Stimulated activated CD4-positive, alpha-beta T cell treated with anti-CD3 and anti-CD28 coated beads, Interleukin-2, amount 100 ng/mL, for 48 hours (primary cell): ENCODE measurements at places on chromosomes 16 and 17.

- DNase-seq, result no peak
Measured at GRCh38 chr17:61648587-61648986, 57.6 kb upstream of the NACA2 start.

DNA sequence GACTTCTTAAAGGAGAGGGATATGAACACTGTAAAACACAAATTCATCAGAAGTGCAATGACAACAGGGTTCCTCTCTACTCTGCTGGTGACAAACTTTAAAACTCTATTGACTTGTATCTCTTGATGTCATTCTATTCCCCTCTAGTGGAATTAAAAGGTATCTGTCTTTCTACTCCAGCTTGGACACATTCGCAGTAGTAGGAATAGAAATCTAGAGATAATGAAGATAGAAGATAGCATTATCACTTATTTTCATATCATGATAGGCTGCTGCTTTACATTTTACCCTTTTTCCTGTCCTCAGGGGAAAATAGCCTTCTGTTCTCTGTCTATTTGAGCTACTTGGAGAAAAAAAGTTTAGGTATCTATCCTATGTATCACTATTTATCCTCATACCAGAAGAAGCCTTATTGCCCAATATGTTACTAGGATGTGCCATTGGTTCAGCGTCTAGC lies 209.6 kb upstream of the CACNG5 start:
- DNase-seq, result no peak

- no peak for DNase-seq
Measured at GRCh38 chr16:78654929-78655328, 555.5 kb downstream of the WWOX start.

- DNase-seq, result no peak
Measured at GRCh38 chr17:68298601-68299000, 7.3 kb downstream of the ARSG start.

DNA sequence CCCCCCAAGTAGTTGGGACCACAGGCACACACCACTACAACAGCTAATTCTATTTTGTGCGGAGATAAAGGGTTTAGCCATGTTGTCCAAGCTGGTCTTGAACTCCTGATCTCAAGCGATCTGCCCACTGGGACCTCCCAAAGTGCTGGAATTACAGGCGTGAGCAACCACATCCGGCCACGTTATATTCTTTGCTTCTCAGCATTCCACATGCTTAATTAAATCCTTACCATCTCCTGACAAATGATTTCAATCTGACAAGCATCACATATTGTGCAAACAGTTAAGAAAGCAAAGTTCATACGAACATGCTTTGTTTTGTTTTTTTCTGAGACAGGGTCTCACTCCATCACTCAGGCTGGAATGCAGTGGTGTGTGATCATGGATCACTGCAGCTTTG lies 18.2 kb downstream of the HIGD1B start:
- DNase-seq, result no peak

GRCh38 chr17:64571746-64572145 lies 65.0 kb downstream of the CEP95 start:
- no peak for DNase-seq

- no peak for DNase-seq
Measured at GRCh38 chr16:47578573-47578972, 117.4 kb downstream of the PHKB start.

DNA sequence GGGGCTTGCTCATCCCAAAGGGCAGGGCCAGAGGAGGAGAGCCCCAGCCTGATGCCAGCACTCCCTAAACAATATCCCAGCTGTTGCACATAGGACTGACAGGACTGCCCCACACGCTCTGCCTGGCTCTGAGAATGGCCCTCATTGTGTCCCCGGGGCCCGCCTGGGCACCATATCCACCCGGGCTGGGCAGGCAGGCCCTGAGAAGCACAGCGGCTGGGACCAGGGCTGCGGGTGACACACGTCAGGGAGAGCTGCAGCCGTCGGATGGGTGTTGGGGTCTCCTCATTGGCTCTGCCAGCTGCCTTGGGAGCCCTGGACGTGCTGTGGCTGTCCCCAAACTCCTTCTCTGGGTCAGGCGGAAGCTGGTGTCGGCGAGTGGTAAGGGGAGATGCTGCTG lies 4.2 kb downstream of the BCAR1 start:
- DNase-seq, result no peak

- DNase-seq, result no peak
Measured at GRCh38 chr17:29855686-29856085, 74.3 kb downstream of the SSH2 start.

- DNase-seq, result no peak
Measured at GRCh38 chr17:74243013-74243755, 29.8 kb downstream of the TTYH2 start.

DNA sequence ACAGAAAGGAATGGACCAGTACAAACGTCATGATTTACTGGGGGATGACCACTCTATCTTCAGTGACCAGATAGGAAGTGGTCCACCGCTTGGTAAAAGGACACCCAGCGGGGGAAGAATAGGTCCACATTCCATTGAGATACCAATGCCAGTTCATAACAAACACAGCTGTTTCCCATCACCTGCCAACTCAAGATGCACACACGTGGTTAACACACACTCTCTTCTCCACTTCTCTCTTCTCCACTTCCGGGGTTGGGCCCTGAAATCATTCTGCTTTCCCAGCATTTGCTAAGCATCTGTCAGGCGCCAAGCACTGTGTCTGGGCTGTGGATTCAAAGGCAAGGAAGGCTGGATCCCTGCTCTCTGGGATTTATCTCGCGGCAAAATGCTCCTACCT lies 175.5 kb downstream of the SLC39A11 start:
- no peak for DNase-seq

DNA sequence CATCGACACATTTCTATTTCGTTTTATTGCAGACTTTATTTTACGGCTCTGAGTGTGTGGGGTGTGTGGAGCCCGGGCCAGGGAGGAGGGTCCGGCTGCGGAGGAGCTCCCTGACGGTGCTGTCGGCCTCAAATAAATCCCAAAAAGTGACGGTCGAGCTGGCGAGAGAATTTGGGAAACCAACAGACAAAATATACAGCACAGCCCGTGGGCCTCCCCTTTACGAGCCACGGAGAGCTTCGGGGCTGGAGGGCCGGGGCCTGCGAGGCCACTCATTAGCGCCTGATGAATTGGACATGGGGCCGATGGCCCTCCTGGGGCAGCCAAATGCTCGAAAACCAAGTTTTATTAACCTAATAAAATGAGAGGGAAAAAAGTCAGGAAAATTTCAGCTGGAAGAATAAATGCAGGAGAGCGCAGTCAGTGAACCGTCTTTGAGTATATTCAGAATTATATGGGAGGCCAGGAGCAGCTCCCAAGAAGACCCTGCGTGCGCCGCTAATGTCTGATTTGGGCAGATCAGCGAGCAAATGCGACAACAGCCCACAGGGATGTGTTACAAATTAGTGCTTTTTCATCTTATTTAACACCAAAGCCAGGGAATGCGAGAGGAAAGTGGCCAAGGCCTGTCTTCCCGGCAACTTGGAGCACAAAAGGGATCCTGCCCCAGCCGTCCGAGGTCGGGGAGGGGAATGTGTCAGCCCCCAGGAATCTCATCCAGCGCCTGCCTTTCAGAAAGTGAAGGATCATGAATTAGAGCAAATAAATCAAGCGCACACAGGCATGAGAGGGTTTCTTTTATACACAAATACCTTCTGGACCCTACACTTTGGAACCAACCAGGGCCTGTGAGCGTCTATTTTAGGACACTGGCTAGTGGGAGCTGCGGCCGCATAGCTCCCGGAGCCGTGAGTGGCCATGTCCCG lies 249.1 kb downstream of the C16orf95 start:
- no peak for DNase-seq

- DNase-seq, result no peak
Measured at GRCh38 chr16:12784076-12784475, 19.6 kb downstream of the CPPED1 start.

- no peak for DNase-seq
Measured at GRCh38 chr17:37017404-37017803, 68.7 kb downstream of the AATF start.

GRCh38 chr16:68744744-68745280 lies 7.7 kb downstream of the CDH1 start:
- no peak for DNase-seq

- no peak for DNase-seq
Measured at GRCh38 chr17:83080858-83081683, 1.7 kb downstream of the METRNL start.

GRCh38 chr17:67164302-67164701 lies 80.7 kb downstream of the HELZ start:
- DNase-seq, result no peak

- DNase-seq, result peak; percentile 70
Measured at GRCh38 chr16:12095275-12096156, 119.0 kb downstream of the SNX29 start.

DNA sequence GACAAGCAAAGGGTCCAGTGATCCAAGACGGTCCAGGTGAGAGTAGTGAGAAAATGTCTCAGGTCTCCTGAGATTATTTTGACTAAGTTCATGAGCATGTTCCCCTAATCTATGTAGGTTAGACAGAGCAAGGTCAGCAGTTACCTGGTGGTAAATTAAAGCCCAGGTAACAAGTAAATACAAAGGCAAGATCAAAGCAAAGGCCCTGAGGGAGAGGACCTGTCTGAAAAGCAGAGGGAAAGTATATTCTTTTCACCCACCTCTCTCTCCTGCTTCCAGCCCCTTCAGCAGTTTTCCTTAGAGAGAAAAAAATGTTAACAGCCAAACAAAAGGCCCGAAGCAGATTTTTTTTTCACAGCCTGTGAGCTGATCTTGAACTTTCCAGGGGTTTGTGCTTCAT lies 302.7 kb downstream of the MAP2K6 start:
- DNase-seq, result no peak

- no peak for DNase-seq
Measured at GRCh38 chr17:76917829-76918228, 49.6 kb downstream of the MGAT5B start.

DNA sequence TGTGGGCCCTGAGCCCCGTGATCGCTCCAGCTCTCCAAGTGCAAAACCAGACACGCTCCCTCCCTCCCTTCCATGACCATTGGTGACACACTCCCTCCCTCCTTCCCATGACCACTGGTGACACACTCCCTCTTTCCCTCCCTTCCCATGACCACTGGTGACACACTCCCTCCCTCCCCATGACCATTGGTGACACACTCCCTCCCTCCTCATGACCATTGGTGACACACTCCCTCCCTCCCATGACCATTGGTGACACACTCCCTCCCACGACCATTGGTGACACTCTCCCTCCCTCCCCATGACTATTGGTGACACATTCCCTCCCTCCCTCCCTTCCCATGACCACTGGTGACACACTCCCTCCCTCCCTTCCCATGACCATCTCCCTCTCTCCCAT lies 56.3 kb downstream of the LMF1 start:
- no peak for DNase-seq

GRCh38 chr16:59645194-59645593 lies 911.1 kb upstream of the GOT2 start:
- no peak for DNase-seq

DNA sequence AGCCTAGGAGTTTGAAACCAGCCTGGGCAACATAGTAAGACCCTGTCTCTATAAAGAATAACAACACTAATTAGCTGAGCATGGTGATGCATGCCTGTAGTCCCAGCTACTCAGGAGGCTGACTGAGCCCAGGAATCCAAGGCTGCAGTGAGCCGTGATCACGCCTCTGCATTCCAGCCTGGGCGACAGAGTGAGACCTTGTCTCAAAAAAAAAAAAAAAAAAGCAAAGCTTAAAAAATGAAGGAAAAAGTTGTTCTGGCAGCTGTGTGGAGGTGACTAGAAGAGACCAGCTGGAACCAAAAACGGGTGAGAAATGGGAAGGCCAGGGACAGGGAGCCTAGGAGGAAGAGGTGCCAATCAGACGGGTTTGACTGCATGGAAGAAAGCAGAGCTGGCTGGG lies 4.2 kb downstream of the BCL7C start:
- no peak for DNase-seq

DNA sequence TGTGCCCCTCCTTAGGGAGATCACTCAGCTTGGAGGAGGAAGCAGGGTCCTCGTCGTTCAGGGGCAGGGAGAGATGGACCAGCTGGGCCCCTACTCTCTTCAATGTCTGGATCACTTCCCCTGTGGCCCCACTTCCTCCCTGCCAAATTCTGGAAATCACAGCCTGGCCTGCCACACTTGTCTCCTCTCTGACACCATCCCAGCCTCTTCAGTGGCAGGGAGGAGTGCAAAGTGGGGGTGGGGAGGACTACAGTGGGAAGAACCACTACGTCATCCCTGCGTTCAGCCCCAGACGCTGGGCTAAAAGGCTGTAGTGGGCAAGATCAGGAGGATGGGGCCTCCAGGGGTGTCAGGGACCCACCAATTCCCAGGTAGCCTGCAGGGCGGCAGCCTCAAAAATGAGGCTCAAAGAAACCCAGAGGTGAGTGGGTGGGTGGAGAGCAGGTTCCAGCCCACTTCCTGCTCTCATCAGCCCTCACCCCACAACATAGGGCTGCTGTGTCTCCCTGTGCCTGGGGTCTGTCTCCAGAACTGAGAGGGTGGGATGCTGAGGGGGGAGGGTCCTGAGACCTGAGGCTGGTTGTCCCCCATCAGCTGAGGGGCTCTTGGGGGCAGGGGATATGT lies 25.0 kb upstream of the TAC4 start:
- no peak for DNase-seq

DNA sequence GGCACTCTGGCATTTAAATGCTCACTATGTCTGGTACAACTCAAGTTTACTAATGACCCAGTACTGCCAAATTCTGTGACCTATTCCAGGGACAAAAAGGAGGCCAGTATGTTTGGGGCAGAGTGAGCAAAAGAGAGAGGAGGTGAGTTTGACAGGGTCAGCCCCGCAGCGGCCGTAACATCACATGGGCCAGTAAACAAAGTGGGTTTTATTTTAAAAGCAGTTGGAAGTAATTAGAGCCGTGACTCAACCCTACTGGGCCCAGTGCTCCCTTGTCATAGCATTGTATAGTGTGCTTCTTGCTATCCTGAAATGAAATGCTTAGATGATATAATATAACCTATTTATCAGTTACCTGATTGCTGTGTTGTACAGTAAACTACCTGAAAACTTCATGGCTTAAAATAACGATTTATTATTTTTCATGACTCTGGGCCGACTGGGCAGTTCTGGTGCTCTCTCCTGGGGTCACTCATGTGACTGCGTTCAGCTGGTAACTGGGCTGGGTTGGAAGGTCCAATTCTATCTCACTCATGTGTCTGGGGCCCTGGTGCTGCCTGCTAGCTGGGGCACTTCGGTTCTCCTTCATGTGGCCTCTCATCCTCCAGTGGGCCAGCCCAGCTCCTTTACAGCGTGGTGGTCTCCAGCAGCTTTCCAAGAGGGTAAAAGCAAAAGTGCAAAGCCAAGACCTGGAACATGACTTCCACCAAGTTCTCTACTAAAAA lies 27.4 kb downstream of the IQCK start:
- DNase-seq, result no peak

- DNase-seq, result no peak
Measured at GRCh38 chr17:78965491-78965924, 14.2 kb downstream of the LGALS3BP start.

- no peak for DNase-seq
Measured at GRCh38 chr16:921321-921905, 49.4 kb downstream of the LMF1 start.

GRCh38 chr17:70171159-70171558 lies 1.8 kb downstream of the KCNJ2 start:
- no peak for DNase-seq
